ENCODE measurements at places on chromosomes 3 and 15.

GRCh38 chr3:181493423-181493822, 218.3 kb upstream of the SOX2 start:
- no peak for DNase-seq

DNA sequence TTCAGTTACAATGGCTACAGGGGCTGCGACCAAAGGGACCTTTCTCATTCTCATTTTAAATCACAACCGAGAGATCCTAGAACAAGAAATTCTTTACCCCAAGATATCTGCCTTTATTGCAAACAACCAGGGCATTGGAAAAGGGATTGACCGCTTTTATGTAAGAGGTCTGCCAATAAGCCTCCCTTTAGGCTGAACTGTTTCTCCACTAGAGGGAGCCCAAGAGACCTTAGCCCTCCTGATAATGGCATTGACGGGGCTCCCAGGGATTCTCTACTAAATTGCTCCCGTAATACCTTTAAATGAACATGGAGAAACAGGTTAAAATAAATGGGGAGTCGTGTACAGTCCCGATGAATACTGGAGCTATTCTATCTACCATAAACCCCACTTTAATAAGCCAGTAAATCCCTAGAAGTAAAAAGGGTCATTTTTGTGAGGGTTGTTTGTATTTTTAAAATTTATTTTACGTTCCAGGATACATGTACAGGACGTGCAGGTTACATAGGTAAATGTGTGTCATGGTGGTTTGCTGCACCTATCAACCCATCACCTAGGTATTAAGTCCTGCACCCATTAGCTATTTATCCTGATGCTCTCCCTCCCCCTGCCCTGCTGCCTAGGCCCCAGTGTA, 7.5 kb upstream of the IGSF10 start:
- DNase-seq = peak; percentile 28

DNA sequence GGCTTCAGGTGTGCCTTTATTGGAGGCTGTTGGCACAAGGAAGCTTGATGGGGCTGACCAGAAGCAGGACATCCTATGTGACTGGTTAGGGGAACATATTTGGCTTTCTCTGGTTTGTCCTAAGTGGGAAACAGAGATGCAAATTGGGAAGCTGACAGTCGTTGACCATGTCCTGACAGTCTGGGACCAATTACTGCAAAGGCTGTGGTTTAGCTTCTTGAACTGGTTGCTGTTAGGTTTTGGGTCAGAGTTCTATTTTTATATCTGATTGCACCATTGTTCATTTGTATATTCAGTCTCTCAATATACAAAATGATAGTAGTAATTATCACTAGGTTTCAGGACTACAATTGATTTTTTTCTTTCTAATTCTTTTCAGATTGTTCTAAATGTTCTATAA, 36.8 kb downstream of the SNTN start:
- DNase-seq = no peak

DNA sequence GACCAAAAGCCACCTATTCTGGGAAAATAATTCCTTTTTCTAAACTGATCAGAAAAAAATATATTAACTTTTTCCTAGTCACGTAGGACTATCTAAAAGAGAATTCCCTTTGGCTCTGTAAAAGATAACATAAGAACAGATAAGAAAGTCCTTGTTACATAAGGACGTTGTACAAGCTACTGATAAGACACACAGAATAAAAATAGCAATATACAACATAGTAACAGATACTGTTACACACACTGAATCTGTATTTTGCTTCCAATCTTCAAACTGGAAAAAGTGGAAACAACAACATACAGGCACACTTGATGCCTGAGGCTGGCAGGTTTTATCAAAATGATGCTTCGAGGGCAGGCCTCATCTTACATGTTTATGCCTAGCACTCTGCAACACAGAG, 59.8 kb downstream of the SNX4 start:
- DNase-seq = no peak

GRCh38 chr15:47003568-47003967, 713.7 kb upstream of the SEMA6D start:
- no peak for DNase-seq

GRCh38 chr15:56148064-56148463, 95.6 kb downstream of the RFX7 start:
- DNase-seq = no peak

Measured in progenitor cell of endocrine pancreas (in vitro differentiated cells).